ENCODE measurements at places on chromosomes 11 and 22.

DNA sequence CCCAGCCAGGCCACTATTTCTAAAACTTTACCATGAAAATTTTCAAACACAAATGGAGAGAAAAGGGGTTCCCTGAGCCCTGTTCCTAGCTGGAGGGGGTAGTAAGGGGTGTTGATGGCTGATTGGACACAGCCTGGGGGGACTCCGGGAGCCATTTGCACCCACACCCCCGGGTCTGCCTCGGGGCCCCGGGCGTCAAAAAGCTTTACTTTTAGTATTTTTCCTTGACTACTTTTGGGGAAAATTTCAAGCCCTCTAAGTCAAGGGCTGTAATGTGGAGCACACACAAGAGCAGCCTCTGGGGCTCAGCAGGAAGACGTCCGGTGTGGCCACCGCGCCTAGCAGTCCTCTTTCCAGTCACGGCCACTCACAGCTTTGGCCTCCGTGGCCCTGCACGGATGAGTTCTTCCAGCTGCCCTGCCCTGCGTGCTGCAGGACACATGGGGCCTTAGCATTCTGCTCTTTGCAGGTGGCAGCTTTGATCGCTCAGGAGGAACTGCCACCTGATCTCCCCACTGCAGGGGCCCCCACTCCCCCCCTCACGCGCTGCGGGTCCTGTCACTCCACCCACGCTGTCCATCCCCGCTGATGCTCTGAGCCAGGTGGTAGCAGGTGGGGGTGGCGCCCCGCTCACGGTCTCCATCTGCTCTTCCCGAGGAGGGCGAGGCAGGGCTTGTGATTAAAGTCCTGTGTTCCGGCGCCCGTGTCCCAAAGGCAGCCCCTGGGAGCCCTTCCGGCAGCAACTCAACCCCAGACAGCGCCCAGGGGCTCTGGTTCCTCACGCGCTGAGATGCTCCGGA is 14.4 kb downstream of the RNH1 start:
- DNase-seq: no peak

DNA sequence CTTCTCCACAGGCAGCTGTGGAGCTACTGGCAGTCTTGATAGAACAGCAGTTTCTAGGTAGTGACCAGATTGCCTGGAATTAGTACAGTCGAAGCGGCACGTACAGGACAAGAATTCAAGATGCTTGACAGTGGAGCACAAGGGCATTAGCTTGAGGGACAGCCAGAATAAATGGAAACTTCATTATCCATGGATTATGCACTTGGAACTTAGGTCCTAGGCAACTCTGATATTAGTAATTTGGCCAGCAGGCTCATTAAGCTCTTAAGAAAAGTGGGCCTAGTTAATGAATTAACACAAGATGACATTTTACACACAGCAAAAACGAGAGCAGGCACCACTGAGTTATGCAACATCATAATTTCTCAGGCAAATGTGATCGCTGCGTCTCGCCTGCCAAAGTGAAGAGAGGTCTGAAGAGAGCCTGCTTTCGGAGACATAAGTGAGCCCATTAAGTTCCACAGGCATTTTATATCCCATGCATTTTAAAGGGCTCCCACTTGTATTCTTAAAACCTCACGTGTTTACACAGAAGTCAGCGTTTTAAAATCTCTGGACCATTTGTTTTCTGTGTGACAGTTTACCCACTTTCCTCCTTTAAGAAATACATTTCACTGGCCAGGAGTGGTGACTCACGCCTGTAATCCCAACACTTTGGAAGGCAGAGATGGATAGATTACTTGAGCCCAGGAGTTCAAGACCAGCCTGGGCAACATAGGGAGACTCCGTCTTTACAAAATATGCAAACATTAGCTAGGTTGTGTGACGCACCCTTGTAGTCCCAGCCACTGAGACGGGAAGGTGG is 66.2 kb downstream of the COMMD9 start:
- no peak for DNase-seq

GRCh38 chr11:128290106-128290840 is 297.1 kb downstream of the ETS1 start:
- no peak for DNase-seq

DNA sequence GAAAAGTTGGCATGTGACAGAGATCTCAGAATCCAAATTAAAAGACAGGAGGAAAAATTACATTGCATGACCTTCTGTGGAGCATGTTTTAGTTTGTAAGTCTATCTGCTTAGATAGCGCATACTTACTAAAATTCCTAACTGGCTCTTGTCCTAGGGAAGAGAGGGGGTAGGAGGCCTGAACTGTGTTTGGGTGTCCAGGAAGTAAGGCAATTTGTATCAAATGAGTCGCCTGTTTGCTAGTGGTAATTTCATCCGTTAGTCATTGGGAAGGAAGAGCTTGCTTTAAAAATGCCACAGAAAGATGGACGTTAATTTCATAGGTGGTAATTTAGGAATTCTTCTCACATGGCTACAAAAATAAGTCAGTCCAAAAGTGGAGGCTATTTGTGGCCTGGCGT is 18.5 kb downstream of the GRK3 start:
- DNase-seq: no peak

- DNase-seq: no peak
These were observed 52.0 kb upstream of the MMP13 start for GRCh38 chr11:103007521-103007920.

DNA sequence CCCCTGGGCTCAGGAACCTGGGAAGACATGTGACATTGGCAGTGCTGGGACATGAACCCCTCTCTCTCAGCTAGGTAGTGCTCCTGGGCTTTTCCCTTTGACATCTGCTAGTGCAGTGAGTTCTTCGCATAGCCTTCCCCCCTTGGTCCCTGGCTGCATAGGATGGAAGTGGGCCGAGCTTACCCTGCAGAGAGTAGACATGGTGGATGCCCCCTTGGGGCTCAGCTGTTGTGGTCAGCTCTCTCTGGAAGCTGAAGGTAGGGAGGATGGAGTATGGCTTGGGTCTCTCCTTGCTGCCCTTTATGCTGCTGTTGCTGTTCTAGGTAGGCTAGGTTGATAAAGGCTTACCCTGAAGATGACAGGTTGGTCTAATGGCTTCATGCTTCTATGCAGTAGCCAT is 92.1 kb downstream of the ZBTB16 start:
- DNase-seq: no peak

GRCh38 chr11:102781676-102782075 is 1.2 kb upstream of the MMP10 start:
- no peak for DNase-seq

- DNase-seq: no peak
These were observed 5.8 kb downstream of the LIF start for GRCh38 chr22:30240541-30241417.

GRCh38 chr11:112017538-112017937 is 7.7 kb upstream of the DLAT start:
- DNase-seq: no peak

DNA sequence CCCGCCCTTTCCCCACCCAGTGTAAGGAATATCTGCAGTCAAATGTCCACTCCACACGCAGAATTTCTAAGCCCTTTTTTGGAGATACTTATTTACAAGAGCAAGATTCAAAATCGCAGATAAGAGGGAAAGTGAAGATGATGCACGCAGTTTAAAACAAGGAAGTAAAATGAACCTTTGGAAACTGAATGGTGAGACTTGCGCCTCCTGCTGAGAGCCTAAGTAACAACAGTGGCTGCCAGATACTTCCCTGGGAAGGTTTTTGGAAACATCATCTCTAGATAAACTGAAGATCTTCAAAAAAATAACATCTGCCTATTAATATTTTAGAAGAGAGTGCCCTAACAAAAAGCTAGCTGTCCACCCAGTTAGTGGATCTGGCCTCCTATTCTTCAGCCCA is 963.1 kb upstream of the FAT3 start:
- no peak for DNase-seq

DNA sequence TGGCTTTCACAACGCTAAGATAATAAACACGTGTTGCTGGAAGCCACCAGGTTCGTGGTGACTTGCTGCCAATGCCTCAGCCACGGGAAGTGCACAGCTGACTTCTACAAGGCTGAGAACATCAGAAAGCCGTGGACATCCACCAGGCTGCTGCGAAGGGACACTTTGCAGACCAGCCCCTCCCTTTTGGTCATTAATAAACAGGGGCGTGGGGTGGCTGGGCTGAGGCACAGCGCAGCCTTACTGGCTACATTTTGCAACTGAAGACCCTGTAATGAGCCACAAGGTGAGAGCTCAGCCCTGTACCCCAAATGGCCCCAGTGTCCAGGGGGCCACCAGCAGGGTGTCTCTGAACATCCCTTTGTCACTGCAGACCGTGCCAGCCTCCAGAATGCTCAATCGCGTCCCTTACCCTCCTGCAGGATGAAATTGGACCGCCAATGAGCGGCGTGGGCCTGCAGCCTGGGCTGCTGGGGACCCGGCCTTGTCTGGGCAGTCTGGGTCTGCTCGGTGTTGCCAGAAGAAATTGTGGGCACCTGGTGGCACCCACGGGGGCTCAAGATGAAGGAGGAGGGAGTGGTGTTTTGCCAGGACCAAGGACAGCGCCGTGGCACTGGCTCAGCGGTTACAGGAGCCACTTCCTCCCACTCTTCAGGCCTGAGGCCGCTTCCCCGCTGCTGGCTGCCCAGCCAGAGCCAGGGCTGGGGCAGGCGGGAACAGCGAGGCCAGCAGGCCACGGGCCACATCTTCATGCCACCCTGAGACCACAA is 181.9 kb downstream of the CTTN start:
- DNase-seq: no peak

DNA sequence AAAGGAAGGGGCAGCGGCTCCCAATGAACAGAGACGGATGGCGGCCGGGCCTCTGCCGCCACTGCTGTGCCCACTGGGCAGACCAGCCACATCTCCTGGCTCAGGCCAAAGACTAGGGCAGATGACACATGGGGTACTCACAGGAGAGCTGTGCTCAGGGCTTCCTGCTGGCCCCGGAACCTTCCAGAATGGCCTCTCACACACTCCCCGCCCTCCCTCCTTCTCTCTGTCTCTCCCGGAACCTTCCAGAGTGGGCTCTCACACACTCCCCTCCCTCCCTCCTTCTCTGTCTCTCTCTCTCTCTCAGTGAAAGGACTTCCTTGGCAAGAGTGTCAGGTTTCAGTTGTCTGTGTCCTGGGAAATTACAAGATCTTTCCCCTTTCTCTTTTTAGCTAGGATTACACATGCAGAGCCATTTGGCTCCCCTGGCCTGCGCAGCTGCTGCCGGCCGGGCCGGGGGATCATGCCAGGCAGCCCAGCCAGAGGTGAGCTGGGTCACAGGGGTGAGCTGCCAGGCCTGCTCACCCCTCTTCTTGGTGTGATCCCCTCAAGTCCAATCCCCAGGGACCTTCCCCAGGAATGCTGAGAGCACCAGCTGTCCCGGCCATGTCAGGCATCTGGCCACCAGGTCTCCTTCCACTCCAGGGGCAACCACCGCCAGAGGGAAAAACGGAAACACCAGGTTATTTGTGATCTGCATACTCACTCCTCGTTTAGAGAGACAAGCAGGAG is 45.3 kb upstream of the ADA2 start:
- peak; percentile 53 for DNase-seq

GRCh38 chr11:134562196-134562595 is 150.2 kb upstream of the B3GAT1 start:
- DNase-seq: no peak

DNA sequence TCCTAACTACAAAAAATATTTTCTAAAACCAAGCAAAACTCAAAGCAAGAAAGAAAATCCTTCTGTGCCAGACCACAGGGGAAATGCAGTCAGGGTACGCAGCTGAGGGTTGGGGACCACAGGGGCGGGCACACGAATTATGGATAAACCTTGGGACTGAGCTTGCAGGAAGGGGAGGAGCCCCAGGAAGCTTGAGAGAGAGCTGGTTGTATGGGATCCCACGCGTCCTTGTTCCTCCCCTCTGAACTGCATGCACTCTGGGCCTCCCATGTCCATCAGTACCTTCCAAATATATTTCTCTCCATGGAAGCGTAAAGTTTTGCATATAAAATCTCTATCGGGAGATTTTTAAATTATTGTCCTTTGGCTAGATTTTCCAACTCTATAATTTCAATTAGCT is 673.4 kb downstream of the TBC1D22A start:
- no peak for DNase-seq

DNA sequence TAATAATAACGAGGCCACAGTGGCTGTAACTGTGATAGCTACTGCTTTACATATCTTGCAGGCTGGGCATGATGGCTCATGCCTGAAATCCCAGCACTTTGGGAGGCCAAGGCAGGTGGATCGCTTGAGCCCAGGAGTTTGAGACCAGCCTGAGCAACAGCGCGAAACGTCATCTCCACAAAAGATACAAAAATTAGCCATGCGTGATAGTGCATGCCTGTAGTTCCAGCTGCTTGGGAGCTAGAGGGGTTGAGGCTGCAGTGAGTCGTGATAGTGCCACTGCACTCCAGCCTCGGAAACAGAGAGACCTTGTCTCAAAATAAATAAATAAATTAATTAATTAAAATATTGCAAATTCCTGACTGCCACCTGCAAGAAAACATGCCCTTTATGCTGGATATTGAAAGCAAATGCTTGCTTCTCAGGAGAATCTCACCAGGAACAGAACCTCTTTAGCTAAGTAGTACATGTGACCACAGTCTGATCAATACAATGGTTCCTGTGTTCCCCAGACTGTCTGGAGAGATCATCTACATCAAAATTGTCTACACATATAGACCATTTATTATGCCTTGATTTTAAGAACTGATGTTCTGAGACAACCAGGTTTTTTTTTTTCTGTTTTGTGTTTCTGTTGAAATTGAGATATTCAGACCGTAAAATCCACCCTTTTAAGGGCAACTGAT is 6.3 kb downstream of the ZBTB3 start:
- no peak for DNase-seq

DNA sequence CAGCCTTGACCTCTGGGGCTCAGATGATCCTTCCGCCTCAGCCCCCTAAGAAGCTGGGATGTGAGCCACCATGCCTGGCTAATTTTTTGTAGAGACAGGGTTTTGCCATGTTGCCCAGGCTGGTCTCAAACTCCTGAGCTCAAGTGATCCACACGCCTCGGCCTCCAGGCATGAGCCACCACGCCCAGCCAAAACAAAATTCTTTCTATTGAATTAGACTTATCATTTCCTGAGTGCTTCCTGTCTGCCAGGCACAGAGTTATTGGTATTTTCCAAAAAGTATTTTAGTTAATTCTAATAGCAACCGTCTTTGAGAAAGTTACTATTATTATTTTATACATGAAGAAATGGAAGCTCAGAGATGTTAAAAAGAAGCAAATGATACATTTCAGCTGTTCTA is 61.4 kb upstream of the LMO2 start:
- DNase-seq: no peak

DNA sequence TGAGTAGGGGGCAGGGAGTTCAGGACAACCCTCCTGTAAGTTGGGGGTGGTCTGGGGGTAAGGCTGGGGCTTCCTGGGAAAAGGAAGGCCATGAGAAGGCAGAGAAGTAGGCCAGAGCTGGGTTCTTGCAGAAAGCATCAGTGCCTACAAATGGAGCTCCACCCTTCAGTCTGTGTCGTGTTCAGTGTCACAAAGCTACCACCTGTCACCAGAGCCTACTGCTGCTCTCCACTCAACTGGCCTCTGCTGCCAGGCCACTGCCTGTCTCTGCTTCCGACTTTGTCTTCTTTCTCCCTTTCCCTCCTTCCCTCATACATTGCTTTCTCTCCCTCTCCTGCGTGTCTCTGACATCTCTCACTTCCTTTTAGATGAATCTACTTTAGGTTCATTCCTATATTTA is 3.4 kb upstream of the WBP2NL start:
- no peak for DNase-seq

Data from substantia nigra (tissue), 51 donors.